ENCODE measurements at places on chromosomes 3 and 15.

DNA sequence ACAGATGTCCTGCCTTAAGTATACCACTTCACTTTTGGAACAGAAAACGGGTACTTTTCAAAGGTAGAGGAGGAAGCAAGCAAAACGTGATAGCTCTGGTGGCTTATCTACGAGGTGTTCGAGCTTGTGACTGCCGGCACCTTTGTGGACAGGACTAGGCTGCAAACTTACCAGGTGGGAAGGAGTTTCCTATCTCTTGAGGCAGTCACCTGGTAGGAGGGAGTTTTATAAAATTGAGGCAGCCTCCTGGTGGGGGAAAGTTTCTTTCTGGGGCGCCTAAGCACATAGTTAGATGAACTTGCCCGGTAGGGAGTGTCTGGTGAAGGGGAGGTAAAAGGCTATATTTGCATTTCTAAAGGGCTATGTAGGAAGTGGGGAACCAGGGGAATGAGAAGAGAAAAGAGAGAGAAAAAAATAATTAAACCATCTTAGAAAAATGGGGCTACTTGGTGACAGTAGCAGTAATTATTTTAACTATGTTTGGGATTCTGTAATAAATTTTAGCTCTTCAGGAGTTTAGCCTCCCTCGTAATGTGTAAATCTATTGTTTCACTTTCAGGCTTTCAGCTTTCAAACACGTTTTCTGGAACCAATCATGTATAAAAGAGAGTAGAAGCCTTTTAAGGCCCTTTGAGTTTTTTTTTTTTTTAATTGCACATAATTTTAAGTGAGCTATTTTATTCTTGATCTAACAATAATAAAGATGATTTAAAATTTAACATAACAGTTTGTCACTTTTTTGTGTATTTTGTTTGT lies 131.0 kb downstream of the IL5RA start:
- no peak for DNase-seq

GRCh38 chr15:94691169-94691568 lies 459.8 kb downstream of the MCTP2 start:
- no peak for DNase-seq

DNA sequence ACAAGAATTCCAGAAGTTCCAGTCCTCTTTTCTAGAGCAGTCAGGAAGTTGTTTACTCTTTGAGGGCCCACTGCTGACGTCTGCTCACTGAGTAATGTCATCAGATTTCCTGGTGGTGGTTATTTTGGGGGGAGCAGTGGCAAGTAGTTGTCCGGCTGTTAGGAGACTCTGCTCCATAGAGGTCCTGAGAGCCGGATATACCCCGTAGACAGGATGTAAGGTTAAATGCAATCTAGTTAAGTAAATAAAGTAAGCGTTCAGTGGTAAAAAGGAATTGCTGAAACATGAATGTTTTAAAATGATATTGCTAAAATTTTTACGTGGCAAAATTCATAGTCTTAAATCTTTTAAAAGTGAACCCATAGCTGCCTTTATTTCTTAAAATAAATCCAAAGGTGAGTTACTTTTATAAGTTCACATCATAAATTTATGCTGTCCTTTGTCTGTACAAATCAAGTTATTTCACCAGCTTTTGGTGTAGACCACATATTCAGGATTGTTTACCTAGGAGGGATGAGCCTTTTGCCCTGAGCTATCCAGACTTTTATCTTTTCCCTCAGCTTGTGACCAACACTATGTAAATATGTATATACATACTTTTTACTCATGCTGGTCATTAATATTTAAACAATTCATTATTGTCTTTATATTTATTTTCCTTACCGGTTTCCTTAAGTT lies 65.8 kb downstream of the PDE8A start:
- no peak for DNase-seq

DNA sequence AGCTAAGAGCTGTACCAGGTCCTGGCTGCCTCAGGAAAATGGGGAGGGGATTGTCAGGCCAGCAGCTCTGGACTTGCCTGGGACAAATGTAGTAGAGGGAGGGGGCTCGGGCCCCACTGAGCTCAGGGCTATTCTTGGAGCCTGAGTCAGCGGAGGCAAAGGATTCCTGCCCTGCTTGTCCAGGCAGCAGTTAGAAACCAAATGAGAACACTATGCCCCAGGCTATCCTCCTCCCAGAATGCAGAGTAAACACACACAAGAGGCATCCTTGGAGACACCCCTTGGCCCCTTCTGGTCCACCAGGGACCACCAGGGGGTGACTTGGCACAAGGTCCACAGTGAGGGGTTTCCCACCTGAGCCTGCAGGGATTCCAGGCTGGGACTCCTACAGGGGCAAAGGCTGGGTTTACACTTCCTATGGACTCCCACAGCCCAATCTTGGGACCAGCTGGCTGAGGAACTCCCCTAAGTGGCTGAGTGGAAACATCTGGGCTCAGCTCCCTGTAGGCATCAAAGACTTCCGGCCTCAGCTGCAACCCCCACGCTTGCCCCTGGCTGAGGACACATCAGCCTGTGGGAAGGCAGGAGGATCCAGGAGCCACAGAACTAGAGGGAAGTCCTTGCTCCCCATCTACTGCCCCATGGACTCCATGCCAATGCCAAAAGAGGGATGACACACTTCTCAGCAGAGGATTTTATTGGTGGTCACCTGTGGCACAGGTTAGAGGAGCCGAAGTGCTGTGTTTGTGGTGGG lies 3.4 kb upstream of the COL7A1 start:
- no peak for DNase-seq

- DNase-seq: no peak
Observed at GRCh38 chr3:68892297-68892696, 40.0 kb downstream of the TAFA4 start.

- peak; percentile 66 for DNase-seq
Observed at GRCh38 chr3:115146032-115146417, 1.1 kb downstream of the ZBTB20 start.

- no peak for DNase-seq
Observed at GRCh38 chr3:61537366-61537765, 24.0 kb upstream of the PTPRG start.

GRCh38 chr3:33581666-33582065 lies 136.4 kb downstream of the CLASP2 start:
- DNase-seq: no peak

DNA sequence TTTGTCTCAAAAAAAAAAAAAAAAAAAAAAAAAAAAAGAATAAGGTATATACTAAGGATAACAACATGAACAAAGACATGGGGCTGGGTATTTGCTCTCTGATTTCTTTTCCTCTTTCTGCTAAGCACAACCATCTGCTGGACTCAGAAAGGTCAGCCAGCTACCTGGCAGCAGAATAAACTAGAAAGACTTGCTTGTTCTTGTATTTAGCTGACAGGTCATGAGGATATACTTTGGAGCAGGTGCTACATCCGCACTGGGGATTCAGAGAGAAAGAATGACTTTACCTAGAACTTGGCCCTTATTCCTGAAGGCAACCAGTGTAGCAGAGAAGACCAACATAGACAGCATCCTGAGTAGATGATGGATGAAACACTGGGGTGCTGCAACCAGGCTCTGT lies 550.5 kb downstream of the NTRK3 start:
- DNase-seq: no peak

GRCh38 chr15:66429546-66429945 lies 42.8 kb downstream of the MAP2K1 start:
- DNase-seq: no peak

GRCh38 chr3:94130690-94131089 lies 67.8 kb downstream of the NSUN3 start:
- DNase-seq: no peak

DNA sequence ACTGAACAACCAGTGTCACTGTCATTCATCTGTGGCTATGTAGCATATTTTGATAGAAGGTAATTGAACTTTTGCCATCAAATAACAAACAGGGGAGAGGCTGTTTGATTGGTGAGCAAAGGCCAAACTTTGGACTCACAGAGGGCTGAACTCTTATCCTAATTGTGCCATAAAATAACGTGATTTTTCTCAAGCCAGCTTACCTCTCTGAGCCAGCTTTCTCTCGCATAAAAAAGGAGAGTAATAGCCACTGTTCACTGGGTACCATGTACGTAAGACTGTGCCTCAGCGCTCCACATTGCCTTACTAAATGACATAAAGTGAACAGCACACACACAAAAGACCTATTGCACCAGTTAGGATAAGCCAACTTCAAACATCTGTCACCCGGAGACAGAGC lies 216.9 kb downstream of the LRTM1 start:
- DNase-seq: no peak

- no peak for DNase-seq
Observed at GRCh38 chr3:177377166-177377565, 179.9 kb upstream of the TBL1XR1 start.

- DNase-seq: peak; percentile 90
Observed at GRCh38 chr3:43296565-43296964, 10.2 kb downstream of the SNRK start.

DNA sequence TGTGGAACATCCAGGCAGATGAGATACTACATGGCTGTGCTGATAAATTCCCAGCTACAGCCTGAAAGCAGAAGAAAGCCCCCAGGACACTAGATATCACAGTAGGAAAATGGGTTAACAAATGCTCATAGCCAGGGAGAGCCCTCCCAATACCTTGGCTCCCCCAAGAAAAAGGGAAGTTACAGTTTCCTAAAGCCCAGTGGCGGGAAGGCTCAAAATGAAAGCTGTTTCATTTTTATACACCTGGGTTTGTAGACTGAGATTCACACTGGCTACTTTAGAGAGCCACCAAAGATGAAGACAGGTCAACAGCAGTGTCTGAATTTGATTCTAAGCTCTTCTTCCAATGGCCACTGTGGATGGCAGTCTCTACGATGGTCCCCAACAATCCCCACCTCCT lies 55.0 kb upstream of the TOPAZ1 start:
- no peak for DNase-seq

- no peak for DNase-seq
Observed at GRCh38 chr3:53939086-53939582, 47.5 kb upstream of the SELENOK start.

GRCh38 chr15:67925182-67925581 lies 85.3 kb upstream of the RNU6-1 start:
- DNase-seq: no peak

DNA sequence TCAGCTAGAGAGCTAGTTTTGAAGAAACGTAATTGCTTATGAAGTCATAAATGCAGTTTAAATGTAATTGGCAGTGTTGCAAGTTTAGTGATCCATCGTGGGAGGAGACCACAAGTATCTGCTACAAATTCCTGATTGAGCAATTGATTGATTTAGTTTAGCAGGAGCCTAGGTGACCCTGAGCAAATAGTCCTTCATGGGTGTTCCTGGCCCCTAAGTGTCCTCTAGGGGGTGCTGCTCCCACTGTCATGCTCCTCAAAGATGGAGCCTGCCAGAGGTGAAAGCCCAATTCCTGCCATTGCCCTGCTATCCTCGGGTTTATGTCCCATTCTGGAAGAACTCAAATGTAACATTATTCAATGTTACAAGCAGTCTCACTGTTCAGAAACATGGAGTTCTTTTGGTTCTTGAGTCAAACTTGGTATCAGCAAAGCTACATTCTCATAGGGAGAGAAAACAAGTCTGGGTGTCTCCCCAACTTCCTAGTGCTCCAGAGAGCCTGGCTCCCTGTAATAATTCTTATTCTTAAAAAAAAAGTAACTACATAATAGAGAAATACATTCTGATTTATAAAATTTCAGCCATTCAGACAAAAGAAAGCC lies 29.8 kb upstream of the SENP5 start:
- peak; percentile 62 for DNase-seq

DNA sequence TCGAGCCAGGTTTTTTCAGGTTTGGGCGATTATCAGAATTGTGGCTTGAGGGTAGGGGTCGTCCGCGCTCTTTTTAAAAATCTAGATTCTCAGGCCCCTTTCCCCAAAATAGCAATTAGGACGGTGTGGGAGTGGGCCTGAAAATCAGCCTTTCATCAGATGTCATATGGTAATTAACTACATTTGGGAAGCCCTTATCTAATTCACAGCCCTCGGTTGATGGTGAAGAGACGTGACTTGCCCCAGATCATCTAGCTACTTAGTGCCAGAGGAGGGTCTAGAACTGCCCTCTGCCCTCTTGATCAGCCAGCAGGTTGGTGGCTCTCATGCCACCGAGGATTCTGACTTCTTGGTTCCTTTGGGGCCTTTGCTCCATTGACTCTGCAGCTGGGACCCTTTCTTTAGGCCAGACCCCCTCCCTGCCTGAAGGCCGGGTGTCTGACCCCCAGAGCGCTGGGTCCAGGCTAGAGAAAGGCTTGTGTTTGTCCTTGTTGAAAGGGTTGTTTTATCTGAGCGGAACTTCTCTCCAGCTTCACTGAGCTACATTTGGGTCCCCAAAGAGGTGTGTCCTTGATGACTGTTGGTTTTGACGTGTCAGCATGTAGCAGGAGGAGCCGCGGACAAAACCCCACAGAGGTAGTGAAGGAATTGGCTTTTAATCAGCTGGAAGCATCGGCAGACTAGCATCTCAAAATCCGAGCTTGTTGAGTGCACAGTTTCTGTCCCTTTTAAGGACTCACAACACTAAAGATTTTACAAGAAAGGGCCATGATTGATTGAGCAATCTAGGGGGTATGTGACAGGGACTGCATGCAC lies 857 bp downstream of the AEN start:
- peak; percentile 36 for DNase-seq

DNA sequence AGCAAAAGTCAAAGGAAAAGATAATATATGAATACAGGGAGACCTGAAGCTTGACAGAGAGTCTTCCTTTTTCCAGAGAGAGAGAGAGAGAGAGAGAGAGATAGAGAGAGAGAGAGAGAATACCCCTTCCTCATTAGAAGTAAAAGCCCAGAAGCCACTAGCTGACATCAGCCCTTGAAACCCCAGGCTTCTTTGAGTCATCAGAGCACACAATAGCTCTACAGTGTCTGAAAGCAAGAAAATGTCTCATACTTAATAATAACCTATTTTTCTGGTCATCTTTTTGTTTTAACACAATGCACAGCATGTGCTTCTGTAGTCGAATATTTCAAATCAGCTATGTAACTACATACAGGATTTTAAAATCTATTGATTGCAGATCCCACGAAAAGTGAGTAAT lies 109.2 kb upstream of the NANOGP8 start:
- DNase-seq: no peak

DNA sequence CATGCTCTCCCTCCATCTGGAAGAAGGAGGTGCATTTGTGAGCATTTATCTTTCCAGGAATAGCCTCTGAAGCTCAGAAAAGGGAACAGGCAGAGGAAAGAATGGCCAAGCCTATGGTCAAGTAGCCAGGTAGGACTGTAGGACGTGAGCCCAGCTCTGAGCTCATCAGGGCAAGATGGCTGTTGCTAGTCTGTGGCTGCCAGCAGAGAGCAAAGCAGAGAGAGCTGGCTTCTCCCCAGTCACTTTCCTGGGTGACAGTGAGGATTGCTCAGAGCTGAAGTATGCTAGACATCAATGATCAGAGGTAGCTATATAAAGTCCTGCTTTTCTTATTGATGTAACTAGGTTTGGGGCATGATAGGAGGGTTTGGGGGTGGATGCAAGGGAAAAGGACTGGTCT lies 146.1 kb upstream of the SLC24A5 start:
- DNase-seq: no peak

GRCh38 chr3:179653096-179653797 lies 407 bp downstream of the USP13 start:
- DNase-seq: peak; percentile 82

DNA sequence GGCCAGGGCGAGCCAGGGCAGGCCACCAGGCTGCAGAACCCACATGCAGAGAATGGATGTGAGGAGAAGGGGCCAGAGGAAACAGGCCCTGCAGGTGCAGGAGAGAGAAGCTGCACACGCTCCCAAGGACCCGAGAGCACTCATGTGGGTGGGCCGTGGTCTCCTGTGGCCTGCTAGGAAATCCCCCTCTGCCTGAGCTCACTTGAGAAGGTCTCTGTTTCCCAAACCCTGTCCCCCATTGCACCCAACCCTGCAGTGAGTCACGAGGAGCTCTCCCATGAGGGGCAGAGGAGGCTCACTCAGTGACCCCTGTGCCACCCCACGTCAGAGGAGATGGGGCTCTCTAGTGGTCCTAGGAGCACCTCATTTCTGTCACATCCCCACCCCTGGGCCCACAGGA lies 111.1 kb downstream of the KLF13 start:
- DNase-seq: no peak
